ENCODE measurements at places on chromosomes 4 and X.

DNA sequence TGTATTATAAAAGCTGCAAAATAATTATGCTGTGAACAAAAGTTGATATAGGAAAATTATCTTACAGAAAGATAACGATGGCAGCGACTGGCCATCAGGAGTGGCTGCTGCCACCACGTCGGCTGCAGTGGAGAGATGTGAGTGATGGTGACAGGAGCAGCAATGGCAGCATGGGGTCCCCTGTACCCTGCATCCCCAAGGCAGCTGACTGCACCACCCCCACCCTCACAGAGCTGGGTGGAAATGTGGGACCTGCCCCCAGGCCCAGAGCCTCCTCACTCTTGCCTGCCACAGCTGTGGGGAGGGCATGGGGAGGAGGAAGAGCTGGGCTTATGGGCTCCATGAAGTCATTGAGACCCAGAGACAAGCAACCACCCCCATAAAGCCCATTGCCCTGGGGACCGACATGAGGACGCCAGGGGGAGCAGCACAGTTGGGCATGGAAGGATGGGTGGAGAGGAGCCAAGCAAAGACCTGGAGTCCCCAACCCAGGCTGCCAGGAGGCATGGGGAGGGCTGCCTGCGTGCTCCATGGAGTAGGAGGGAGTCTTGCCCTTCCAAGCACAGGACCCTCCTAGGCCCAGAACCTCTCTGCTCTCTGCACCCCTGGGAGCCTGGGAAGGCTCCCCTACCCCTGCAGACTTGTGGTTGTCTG is 1090.5 kb downstream of the PCDH18 start:
- no peak for DNase-seq

DNA sequence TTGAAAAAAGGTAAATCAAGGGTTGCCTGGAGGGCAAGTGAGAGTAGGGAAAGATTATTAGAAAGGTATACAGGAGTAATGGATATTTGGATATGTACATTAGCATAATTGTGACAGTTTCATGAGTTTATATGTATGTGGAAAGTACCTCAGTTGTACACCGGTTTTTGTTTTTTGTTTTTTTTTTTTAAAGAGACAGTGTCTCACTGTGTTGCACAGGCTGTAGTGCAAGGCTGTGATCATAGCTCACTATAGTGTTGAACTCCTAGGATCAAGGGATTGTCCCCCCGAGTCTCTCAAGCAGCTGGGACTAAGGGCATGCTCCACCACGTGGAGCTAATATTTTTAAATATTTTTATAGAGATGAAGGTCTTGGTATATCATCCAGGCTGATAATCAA is 15.3 kb upstream of the HPGD start:
- DNase-seq = no peak

DNA sequence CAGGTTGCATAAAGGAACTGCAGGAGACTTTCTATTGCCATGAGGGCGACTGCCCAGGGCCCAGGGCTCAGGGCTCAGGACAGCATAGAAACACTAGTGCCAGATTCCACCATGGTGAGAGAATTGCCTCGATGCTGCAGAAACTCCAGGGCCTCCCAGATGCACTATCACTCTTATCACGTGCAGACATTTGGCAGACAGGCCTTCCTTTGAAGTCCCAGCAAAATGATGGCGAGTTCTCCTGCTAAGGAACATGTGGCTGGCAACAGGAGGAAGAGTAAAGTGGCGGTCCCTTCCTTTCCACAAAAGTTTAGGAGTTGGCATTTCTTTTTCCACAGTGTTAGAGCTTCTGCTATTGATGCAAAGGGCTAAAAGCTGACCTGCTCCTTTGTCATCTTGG is 214.0 kb upstream of the LNX1 start:
- DNase-seq = no peak

DNA sequence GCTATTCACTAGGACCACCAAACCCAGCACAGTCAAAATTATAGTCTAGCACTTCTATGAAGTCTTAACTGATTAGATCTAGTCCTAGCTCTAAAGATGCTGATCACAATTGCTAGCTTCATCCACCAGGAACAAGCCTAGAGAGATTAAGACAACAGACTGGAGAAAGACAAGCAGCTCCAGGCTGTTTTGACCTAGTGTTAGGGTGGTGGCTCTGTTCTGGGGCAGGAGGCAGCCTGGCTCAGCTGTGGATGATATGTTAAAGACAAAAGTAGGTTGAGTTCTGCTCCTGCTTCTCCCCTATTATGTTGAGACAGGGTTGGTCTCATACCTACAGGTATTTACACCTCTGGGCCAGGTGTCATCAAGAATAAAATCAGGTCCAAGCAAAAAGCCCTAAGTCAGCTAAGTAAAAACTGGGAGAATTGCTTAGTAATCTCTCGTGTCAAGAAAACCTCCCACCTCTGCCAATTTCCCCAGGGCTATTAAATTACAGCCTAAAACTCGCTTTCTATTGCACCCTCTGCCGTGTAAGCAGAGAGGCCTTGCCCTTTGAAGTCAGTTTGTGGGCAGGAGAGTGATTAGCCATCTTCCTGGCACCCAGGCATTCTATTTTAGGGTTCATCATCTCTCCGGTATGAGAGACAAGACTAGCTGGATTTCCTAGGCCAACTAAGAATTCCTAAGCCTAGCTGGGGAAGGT is 39.9 kb downstream of the RAB40AL start:
- DNase-seq = no peak

DNA sequence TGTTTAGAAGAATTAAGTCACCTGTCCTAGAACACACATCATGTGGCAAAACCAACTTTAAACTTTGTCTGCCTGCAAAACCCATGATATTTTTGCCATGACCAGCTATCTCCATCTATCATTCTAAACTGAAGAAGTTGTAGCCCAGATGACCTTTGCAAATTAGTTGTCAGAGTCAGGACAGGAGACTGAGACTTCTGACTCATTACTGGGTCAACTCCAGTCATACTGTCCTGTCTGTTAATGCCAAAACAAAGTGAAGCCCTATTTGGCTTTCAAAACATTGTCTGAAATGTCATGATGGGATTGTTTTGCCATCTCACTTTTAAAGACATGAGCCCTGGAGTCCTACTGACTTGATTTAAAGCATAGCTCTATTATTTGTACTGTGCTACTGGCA is 365.7 kb upstream of the CPEB2 start:
- DNase-seq = no peak

DNA sequence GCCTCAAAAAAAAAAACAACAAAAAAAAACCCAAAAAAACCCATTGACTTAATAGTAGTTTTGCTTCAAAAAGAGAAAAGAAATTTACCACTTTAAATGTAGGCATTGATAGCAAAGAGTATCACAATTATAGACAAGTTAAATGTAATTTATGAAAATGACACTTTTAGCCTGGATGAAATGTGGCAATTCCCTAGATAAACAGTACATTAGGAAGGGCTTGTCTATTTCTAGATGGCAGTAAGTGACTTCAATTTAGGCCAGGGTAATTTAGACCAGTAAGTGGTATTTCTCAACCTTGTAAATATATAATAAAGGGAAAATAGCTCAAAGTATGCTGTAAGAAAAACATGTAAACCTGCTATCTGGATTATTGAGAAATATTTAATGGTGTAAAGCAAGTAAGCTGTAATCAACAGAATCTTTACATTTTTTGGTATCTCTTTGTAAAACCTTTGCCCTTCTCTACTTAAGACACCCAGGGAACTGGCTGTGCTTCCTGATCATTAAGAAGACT is 103.7 kb upstream of the RAPGEF2 start:
- no peak for DNase-seq

DNA sequence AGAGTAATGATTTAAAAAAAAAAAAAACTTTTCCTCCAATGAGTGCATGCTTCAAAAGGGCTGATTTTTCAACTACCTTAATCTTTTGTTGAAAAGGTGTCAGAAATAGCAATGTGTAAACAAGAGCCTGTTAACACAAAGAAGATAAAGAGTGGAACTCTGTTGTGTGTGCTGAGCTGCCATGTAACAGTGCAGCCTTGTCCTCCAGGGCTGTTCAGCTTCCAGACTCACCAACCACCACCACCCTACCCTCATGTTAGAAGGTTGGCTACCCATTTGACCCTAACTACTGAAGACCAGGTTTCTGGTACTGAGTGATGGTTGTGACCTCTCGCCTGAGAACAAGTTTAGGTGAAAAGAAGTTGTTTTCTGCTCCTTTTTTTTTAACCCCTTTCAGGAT is 222.8 kb upstream of the TEX13C start:
- no peak for DNase-seq

DNA sequence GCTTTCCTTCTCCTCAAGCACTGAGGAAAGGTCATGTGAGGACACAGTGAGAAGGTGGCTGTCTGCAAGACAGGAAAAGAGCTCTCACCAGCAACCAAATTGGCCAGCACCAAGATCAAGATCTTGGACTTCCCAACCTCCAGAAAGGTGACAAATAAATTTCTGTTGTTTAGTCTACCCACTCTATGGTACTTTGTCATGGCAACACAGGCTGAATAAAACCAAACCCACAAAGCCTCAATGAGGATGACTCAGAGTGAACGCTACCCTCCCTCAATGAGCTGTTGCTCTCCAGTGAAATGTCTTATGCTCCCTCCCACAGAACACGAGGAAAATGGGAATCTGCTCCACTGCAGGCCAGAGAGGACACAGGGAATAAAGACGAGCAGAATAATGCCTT is 244.1 kb downstream of the RAB28 start:
- no peak for DNase-seq

DNA sequence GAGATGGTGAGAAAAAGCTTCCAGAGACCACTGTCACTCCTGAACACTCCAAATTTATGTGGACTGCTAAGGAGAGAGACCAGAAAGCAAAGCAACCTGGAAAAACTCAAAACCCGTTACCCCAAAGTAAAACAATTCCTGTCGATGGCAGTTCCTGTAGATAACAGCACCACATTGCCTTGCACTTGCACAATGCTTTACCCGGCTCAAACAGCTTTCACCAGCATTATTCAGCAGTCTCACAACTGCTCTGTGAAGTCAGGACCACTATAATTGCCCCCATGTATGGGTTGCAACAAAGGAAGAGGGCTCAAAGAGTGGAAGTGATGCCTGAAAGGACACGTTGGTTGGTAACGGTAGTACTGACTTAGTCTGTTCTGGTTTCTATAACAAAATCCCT is 234.8 kb downstream of the BCOR start:
- DNase-seq = no peak

DNA sequence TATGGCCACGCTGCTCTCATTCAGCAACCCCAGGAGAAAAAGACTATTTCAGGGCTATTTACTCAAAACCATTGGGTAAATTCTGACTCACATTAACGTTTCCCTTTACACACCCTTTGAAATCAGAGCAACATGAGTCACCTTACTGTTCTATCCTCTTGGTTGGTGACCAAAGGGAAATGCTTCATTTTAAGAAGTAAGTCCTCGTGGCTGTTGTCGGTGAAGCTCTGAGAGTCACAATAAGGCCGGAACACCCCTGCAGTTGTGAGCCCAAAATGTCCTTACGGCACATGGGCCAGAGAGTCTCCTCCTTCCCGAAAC is 56.3 kb upstream of the SPRY1 start:
- DNase-seq = no peak

DNA sequence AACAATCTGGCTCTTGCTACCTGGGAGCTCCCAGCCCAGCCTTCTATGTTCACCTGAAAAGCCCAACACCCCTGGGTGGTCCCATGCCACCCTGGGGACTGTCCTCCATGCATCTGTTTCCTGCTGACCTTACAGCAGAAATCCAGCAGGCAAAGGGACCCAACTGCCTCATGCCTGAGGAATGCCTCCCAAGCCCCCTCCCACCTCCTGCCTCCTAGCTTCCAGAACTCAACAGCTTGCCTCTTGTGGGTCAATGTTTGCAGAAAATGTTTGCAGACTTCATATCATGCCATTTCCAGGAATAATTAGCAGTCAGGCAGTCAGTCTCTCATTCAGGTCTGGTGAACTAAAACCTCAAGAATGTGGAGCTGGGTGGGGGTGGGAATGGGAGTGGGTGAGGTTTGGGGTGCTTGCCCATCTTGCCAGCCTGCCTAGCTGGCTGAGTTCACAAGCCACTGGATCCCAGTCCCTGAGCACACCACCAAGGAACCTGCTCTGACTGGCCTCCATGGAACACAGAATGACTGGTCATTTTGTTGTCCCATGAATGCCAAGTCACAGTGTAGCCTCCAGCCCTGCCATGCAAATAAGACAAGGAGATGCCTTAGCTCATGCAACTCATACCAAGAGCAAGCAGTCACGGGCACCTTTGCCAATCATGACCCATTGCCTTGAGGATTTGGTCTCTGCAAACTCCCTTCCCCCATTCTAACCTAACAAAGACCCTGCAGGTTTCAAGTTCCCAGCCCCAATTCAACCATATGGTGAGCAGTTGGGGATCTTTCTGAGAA is 12.1 kb upstream of the PLAC1 start:
- no peak for DNase-seq

- no peak for DNase-seq
Measured at GRCh38 chr4:25425361-25425760, 48.3 kb downstream of the ANAPC4 start.

DNA sequence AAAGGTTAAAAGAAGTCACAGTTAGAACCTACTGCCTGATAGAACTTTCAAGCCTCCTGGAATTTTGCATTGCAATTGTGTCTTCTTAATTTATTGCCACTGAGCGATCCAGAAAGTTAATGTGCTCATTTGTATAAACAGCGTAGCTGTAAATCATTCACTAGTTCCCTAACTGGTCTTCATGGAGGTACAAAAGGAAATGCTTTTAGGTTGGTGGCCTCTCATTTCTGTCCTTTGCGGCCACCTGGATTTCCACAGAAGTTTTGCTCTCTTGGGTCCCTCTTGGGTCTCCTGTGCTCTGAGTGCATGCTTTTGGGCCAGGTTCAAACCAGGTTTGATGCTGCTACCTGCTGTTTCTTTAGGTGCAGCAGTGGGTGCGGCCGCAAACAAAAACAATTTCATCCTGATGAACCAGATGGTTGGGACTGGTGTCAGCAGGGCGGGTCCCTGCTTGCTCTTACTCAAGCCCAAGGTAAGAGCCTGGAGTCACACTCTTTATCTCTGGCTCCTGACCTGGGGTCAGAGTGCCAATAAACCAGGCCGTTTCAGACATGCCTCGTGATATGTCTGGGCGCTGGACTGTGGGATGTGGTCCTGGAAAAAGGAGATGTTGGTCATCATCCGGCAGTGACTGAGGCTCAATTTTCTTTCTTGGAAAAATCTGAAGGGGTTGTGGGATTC is 270.1 kb downstream of the PTTG2 start:
- no peak for DNase-seq

- no peak for DNase-seq
Measured at GRCh38 chr4:2105559-2105958, 46.4 kb downstream of the NAT8L start.

DNA sequence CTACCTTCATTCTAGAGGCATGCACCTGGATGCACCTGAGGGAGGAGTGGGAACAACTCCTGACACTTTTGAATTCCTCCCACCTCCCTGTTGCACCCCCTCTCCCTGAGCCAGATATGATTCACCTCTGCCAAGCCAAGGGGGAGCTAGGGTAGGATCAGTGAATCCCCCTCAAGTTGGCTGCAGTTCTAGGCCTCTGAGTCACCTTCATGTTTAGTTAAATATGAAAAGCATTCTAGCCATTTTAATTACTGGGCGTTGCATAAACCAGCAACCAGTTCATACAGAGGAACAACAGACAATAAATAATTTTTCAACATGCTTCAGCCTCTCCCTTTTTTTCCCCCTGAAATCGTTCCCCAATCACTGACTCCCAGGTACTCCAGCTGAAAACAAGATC is 1440.2 kb downstream of the ADGRL3 start:
- DNase-seq = no peak

- no peak for DNase-seq
Measured at GRCh38 chr4:64144994-64145393, 264.3 kb downstream of the TECRL start.

- DNase-seq = no peak
Measured at GRCh38 chr4:30837131-30837539, 117.0 kb downstream of the PCDH7 start.
